Bone marrow (tissue), 2 donors: ENCODE measurements at places on chromosomes 11 and 22.

DNA sequence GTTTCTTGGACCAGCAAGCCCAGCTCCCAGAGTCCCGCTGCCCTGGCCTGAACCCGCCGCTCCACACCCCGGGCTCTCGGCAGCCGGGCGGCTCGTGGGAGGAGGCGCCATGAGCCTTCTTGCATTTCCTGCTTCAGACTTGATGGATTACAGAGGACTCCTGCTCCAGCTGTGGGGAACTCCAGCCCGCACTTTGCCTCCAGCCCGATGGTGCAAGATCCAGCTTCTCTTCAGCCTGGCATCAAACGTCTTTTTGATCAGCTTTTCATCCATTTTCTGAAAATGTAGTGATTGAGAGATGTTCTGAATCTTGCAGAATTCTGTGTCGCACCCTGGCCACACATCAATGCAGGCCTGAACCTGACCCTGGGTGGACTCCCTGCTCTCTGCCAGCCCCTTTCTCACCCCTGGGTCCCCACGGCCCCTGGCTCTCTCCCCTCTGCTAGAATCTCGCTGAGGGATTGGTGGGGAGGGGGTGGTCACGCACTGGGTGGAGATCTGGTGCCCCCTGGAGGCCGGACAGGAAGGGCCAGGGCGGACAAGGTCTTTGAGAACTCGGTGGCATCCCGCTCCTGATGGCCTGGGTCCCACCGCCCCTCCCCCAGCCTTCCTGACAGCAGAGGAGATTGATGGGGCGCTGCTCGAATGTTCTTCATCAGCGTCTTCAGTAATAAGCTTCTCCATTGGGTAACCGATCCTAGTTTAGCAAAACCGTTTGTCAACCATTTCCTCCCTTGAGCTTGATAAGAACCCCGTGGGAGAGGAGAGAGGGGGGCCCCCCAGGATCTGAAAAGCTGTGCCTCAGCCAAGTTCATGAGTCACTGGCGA lies 12.1 kb upstream of the NFAM1 start:
- DNase-seq: peak; percentile 59

- no peak for DNase-seq
Observed at GRCh38 chr11:75166791-75167190, 15.9 kb downstream of the SLCO2B1 start.

DNA sequence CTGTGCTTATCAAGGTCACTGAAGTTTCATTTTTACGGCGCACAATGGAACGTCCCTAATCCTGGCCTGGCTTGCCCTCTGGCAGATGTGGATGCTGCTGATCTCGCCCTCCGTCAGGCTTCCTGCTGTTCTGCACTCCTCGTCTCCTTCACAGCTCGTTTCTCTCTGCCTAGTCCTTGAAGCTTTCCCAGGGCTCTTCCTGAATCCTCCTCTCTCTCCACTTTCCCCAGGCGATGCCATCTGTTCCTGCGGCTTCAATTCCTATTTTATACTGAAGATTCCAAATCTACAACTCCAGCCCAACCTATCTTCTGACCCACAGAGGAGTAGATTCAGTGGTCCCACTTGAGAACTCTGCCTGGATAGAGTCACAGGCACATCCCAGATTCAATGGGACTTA lies 14.2 kb downstream of the SLC22A8 start:
- DNase-seq: no peak

DNA sequence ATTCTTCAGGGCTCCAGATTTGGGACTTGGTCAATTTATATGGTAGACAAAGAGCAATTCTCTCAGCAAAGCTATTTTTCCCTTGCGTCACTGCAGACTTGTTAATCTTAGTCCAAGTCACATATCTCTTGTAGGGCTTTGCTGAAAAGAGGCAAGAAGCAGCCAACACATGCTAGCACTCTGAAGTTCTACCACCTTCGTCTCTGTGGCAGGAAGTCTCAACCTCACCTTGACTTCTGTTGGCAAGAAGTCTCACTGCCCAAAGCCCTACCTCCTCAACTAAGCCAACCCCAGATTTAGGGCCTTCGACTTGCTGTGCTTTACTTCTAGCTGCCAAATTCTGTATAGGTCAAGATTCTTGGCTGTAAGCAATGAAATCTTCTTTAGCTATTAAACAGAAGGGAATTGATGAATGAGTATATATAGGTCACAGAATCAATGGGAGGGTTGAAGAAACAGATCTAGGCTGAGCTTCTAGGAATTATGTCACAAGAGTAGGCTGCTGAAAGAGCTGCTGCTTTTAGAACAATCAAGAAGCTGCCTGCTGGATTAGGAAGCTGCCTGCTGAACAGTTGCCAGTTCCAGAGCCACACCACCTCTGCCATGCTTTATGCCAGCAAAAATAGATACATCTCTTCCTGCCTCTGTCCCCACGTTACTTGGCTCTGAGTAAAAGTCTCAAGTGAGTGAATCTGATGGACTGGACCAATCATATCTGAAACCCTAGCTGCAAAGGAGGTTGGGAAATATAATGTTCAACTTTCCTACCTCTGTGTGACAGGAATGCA lies 17.6 kb upstream of the NCR3LG1 start:
- no peak for DNase-seq

DNA sequence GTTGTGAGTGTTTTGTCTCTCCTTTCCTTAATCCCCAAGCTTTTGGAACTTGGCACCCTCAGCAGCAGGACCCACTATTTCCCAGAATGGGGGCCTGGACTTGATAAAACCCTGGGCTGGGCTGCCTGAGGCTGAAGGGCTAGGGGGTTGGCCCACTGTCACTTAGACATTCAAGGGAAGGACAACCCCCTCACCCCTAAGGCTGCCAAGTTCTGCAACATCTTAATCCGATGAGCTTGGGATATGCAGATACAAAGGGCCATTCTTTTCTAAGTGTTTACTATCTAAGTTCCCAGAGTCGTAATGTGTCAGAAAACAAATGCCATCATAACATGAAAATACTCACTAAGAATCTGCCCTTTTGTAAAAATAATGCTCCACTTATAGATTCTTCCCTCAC lies 42.9 kb downstream of the IRAG1 start:
- no peak for DNase-seq

GRCh38 chr11:55701429-55701828 lies 39.4 kb downstream of the OR4C6 start:
- no peak for DNase-seq

DNA sequence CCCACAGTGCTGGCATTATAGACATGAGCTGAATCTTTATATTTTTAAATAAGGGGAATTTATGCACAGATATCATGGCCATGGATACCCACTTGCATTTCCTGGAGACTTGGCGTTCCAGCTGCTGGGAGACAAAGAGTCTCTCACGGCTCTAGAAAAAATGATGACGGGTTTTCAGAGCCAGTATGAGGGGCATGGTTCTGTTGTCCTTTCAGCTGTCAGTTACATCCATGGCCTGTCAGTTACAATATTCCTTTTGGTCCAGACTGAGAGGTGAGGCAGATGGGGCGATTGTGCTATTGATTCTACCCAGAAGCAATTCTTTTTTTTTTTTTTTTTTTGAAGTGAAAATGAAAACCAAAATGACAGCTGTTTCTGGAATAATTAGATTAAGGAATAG lies 29.7 kb downstream of the USH1C start:
- DNase-seq: no peak

GRCh38 chr11:102926517-102926916 lies 29.0 kb downstream of the MMP13 start:
- DNase-seq: no peak

- no peak for DNase-seq
Observed at GRCh38 chr22:45626198-45626651, 45.4 kb upstream of the ATXN10 start.

GRCh38 chr11:72652873-72653630 lies 21.2 kb downstream of the PDE2A start:
- DNase-seq: no peak

DNA sequence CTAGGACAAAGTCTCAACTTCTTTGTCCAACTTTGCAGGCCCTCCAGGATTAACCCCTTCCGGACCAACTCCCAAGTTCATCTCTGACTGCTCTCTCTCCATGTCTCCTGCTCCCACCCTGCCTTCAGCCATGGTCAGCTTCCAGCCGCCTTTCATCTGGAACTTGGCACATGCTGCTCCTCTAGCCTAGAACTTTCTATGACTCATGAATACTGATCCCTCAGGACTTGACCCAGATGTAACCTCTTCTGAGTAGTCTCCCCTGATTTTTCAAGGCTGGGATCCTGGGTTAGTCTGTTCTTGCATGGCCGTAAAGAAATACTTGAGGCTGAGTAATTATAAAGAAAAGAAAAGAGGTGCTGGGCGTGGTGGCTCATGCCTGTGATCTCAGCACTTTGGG lies 5.2 kb upstream of the SLC15A3 start:
- DNase-seq: no peak

- DNase-seq: no peak
Observed at GRCh38 chr22:29380032-29380781, 8.2 kb downstream of the AP1B1 start.

- no peak for DNase-seq
Observed at GRCh38 chr11:45920531-45921477, 1.7 kb upstream of the LARGE2 start.

- no peak for DNase-seq
Observed at GRCh38 chr22:30694640-30695350, at the start of gene OSBP2. TSS of gene OSBP2 (plus strand) at chr22:30694874. CDS start at chr22:30694910, 36 bp downstream.

DNA sequence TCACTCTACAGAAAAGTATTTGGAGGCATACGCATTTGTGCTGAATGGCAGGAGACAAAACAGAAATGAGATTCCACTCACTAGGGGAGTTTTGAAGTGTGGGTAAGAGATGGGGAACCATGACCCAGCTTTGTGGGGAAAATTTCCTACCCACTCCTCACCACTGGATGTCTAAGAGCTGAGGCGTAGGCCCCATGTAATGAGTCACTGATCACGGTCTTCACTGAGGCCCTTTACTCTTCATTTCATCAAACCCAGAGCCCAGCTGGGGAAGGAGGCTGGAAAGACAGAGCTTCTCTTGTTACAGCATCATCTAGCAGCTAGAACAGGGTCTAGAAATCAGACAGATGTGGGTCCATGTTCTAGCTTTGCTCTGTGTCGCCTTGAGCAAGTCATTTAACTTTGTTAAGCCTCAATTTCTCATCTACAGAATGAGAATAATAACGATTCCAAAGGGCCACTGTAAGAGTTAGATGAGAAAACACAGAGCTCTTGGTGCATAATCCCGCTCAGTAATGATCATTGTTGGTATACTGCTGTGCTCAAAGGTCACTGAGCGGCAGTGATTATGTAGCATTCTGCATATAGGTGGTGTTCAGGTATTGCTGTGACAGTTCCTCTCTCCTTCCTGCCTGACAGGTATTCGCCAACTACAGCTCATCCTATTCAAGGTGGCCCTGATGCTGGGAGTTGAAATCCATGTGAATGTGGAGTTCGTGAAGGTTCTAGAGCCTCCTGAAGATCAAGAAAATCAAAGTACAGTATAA lies 97.2 kb downstream of the MICAL2 start:
- DNase-seq: no peak

- no peak for DNase-seq
Observed at GRCh38 chr11:77252555-77253270, 48.8 kb downstream of the GDPD4 start.

DNA sequence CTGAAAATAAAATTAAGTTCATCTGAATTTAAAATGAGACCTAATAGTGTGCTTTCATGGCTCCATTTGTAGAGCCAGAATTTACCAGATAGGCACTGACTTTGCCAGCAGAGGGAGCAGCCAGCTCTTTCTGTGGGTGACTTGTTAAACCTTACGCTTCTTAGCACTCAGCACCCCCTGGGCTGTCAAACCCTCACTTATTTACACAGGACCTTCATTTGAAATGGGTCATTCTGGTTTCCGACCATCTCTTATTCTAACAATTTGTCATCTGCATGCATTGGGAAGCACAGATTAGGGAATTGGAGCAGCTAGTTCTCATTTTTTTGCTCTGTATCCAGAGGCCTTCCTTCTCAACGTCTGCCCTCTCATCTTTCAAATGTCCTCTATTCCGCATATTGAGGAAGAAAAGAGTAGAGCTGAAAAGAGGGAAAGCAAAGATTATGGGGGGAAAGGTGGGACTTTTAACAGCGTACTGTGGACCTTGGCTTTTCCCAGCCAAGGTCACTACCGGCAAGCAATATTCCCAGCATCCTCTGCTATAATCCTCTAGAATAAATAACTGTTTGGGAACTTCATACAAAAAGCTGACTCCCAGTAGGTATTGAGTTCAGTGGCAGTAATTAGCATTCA lies 3.1 kb downstream of the ASRGL1 start:
- DNase-seq: peak; percentile 41

DNA sequence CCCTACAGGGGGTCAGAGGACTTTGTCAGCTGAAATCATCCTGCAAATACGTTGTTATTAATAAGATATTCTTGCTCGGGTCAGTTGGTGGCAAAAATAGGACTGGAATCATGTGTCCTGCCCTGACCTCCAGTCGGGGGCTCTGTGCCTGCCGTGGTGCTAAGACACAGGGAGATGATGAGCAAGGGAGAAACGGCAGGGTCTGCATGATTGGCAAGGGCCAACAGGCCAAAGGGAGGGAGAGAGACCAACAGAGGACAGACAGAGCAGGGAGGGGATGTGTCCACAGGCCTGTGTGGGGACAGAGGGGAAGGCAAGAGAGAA lies 10.4 kb upstream of the TSKU start:
- no peak for DNase-seq

GRCh38 chr22:27719535-27720227 lies 81.9 kb downstream of the MN1 start:
- DNase-seq: no peak

DNA sequence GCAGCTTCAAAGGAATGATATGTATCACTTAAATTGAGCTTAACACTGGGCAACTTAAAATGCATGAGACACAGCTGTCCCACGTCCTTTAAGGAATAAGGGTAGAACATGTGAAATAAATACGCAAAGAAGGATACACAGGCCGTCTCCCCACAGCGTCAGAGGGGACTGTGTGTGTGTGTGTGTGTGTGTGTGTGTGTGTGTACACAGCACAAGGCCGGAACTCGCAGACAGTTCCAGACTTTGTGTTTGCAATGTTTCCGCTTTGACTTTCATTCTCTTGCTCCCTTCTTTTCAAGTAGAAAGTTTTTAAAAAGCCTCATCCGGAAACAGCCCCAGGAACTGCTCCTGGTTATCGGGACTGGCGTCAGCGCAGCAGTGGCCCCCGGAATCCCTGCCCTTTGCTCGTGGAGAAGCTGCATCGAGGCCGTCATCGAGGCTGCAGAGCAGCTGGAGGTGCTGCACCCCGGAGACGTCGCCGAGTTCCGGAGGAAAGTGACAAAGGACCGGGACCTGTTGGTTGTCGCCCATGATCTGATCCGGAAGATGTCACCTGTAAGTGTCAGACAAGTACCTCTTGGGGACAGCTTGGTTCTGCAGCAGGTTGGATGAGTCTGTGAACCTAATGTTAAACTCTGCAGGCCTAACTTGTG lies 13.3 kb downstream of the FAM118A start:
- DNase-seq: no peak

DNA sequence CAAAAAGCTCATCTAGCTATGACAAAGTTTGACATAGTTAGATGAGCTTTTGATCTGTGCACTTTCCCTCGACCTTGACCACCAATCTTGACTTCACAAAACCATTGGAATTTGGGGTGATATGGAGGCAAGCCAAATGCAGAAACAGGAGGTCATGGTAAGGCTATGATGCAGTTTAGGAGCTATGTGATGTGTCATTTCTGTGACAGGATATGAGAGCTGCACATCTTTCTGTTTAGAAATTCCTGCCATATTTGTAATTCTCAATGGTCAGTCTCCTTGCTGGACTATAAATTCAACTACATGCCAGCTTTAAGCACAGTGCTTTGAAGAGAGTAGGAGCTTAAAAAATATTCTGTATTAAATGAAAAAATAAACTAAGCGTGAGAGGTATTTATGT lies 12.9 kb downstream of the OR51B6 start:
- no peak for DNase-seq
